ENCODE measurements at places on chromosomes 5 and 9.

- DNase-seq, result no peak
These were observed 77.6 kb downstream of the MAPKAP1 start for GRCh38 chr9:125629446-125629845.

DNA sequence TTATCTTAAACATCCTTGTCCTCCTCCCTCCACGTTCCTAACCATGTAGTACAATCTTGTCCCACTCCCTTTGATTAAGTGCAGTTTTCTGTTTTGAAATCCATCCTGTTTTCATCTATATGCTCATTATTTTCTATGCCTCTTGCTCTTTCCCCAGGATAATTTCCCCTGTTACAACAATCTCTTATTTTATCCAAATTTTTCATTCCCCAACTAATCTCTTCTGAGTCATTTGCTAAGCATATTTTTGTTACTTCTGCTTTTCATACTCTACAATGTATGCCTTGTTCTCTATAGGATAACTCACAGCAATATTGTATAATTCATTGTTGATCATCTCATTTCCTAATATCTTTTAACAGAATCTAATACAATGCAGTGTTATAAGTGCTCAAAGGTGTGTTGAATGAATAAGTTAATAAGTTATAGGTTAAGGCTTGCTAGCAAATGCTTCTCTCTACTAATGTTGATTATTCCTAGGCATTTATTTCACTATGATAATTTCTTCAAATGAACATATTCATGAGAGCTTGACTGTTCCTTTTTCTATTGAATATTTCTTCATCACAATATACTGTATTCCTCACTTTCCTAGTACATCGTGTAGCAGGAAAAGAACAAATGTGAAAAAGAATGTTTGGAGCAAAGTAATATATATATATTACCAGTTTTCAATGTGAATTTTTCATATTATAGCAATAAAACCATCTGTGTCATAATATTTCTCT is 1.5 kb downstream of the OMD start:
- DNase-seq, result no peak

DNA sequence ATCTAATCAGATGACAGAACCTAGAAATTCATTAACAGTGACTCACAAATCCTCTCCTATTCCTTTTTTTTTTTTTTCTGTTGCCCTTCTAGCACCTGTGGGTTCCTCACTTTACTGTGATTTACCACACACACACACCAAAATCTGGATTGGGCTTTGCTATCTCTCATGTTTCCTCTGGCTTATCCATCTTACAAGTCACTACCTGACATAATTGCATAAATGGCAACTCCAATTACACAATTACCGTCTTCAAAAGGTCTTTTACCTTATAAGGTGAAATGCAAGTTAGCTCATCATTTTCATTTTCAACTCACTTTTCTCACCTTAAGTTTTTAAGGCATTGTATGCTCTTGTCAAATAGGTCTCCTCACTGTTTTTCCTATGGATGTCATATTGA is 426.3 kb upstream of the MEF2C start:
- no peak for DNase-seq

DNA sequence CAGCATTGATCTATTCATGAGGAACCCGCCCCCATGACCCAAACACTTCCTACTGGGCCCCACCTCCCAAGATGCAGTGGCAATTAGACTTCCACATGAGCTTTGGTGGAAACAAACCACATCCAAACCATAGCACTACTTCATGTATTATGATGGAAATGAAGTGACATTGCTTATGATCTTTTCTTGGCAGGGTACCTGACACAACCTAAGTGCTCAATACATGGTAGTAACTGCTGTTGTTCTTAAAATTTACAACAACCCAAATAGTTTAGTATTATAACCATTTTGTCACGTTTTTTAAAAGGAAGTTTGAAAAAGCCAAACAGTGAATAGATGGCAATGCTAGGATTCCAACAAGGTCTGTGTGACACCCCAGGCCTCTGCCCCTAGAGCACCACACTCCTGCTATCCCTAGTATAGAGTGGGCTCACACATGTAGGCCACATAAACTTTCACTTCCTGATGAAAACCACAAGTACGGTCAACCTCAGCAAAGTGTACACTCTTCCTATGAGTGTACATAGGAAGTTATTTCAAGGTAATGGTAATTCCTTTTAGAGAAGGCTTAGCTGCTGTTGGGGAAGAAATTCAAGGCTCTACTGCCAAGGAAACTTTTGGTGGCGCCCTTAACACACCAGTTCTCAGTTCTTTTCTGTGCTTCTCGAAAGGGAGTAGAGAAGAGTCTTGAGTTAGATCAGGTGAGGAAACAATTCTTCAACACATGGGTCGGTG is 97.6 kb downstream of the ARSB start:
- DNase-seq, result no peak

DNA sequence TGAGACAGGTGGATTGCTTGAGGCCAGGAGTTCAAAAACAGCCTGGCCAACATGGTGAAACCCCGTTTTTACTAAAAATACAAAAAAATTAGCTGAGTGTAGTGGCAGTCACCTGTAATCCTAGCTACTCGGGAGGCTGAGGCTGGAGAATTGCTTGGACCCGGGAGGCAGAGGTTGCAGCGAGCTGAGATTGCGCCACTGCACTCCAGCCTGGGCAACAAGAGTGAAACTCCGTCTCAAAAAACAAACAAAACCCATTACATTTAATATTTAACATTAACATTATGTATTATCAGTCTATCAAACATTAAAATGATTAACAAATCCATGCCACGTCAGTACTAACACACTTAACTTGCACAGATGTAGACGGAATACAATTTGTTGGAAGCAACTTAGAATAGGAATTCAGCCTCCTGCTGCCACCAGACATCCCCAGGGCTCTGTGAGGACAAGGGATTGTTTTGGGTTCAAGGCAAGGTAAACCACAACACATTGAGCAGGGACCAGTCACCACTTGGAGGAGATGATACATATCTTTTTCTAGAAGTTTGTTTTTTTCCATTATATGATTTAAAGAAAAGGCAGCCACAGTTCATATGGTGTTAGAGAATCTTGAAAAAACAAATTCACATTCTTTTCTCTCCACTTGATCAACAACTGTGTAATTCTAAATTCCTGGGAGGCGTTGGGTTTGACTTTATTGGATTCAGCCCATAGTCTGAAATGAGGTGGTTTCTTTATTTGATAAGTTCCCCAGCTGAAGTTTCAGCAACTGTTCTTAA is 104.1 kb upstream of the BASP1 start:
- no peak for DNase-seq

DNA sequence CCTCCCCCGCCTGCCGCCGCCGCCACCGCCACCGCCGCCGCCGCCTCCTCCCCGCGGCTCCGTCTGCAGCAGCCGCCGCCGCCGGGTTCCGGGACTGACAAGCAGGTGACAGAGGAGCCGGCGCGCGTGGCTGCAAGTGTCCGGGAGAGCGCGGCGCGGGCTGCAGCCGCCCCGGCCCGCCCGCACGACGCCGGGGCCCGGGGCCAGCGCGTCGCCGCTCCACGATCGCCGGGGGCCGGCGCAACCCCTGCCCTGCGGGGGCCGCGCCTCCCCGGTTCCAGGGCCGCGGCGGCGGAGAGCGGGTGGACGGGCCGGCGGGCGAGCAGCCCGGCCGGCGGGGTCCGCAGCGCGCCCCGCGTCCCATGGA is 343 bp downstream of the LMX1B start:
- DNase-seq, result no peak

DNA sequence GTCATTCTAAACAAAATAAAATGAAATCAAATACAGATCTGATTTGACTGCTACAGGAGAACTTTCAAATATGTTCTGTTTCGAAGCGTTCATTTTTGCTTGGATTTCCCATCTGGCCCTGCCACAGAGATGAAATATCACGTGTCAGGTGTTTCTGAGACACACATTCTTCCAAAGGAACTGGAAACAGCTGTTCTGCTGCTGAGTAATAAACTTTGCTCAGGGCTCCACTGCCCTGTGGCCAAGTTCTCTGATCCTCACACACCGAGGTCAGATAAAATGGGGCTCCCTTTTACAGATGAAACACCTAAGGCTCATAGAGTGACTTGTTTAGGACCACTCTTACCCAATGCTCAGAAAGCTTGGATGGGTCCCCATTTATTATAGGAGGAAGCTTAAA is 42.5 kb downstream of the FRMPD1 start:
- no peak for DNase-seq

DNA sequence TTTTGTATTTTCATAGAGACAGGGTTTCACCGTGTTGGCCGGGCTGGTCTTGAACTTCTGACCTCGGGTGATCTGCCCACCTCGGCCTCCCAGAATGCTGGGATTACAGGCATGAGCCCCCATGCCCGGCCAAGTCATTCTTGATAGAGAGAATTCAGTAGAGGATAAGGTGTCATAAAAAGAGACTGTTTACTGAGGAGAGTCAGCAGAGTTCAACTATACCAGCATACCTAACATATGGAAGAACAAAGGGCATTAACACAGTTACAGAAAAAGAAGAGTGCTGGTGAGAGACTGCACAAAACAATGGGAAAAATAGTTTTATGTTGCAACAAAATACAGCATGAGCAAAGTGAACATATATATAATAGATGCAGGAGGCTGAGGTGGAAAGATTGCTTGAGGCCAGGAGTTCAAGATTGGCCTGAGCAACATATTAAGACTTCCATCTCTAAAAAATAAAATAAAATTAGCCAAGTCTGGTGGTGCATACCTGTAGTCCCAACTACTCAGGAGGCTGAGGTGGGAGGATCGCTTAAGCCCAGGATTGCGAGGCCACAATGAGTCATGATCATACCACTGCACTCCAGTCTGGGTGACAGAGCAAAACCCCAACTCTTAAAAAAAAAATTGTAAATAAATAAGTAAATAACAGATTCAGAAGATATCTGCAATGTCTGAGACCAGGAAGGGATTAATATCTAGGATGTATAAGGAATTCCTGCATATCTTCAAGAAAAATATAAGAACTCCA is 19.5 kb downstream of the B4GALT1 start:
- DNase-seq, result no peak

GRCh38 chr9:81394881-81395675 is 294.3 kb downstream of the TLE1 start:
- DNase-seq, result no peak

DNA sequence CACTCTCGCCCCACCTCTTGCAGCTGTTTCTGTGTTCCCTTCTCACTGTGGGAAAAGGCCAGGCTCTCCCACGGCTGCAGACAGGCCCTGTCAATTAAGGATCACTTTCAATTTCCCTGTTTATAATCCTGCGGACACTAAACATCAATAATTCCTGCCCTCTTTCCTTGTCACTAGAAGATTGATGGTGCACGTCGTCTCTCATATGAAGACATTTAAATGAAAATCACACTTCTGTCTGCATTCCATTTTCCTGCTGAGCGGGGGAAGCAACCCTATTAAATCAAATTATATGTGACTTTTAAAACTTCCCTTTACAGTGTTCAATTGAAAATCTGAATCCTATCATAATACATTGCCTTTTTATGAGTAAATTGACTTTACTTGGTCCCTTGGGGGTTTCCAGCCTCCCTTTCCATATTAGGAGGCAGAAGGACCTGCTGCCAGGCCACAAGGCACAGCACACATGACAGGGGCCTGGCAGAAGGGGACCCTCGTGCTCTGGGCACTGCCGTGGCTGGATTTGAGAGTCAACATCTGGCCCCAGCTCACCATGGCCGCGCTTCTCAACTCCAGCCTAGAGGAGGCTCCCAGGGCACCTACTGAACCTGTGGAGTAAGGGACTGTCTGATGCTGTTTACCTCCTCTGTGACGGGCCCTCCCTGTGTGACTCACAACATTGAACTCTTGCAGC is 311.0 kb upstream of the IRX4 start:
- DNase-seq, result no peak

DNA sequence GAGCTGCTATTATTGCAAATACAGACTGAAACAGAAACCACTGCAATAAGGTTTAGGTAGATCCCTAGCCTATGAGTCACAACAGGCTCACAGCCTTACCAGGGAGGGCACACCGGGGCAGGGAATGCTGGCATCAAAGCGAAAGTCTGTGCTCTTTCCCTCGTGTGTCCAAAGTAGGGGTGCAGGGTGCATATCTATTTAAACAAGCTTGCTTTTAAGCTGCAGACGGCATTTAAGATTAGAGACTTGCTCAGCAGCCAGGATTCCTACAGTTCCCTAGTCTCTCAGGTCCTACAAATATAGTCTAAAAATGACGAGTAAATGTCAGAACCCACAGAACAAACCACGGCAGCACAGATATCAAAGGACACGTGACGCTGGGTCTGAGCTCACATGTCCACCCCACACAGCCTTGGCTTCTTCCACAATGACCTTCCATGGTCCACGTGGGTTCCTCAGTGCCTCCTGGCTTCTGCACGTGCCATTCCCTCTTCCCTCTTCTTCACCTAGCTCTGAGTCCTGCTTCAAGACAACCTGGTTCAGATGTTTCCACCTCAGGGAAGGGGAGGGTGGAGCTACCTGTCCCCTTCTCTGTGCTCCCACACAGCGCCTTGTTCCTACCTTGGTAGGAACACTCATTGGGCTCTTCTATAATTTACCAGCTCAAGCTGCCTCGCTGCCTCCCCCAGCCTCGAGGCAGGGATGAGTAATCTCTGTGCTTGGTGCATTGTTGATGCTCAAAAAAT is 193.2 kb downstream of the MAPKAP1 start:
- peak; percentile 27 for DNase-seq

DNA sequence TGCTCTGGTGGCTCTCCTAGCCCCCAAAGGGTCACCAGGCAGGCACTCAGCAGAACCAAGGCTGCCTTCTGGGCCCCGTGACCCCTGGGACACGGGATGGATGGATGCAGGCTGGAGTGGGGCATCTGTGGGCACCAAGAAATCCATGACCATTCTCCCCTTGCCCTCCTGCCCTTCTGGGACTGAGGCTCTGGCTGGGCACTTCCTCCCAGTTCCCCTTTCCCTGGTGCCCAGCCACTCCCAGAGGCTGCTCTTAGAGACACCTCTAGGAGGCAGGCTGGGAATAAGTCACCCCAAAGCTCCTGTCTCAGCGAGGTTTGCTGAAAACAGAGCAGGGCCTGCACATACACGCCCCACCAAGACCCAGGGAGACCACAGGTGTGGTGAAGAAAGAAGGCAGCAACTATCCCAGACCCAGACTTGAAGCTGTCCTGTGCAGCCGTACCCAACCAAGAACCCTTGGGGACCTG is 943 bp downstream of the STING1 start:
- no peak for DNase-seq

All from activated CD4-positive, alpha-beta T cell treated with anti-CD3 and anti-CD28 coated beads, Interleukin-2, amount 50 U/mL, for 24 hours (primary cell).